Osteoblast (primary cell): ENCODE measurements at places on chromosomes 12 and 14. TPM values are rescaled to one million over a fixed set of nuclear protein-coding genes. Genes with fewer than 3 reads are reported as not detected.

ZFYVE1 gene
- total RNA-seq, result 30.8 and 38.0 TPM in 2 replicates

DNA sequence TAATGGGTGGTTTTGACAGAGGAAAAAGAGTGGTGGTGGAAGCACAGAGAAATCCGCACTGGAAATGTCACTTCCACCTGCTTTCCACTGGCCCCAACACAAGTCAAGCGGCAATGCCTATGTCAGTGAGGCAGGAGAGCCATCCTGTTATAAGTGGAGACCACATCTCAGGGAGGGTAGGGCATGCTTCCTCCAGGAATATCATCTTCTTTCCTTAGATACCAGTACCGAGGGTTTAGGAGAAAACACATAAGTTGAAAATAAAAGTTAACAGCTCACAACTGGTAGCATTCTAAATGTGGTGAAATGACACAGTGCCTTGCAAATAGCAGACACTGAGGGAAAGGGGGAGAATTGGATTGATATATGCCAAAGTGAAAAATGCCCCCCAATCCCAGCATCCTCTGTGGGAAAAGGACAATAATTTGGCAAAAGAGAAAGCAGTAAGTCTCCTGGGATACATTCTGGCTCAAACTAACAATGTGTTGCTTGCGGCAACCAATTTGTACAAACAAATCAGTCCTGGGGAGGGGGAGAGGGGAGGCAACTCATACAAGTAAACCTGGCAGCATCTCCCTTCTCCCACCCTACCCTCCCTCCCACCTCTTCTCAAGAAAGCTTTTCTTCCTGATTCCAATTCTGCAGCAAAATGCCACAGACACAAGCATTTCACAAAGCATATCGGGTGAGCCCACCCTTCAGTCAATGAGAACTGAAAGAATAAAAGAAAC lies 57.1 kb downstream of the STON2 start:
- peak; percentile 52 for DNase-seq

DNA sequence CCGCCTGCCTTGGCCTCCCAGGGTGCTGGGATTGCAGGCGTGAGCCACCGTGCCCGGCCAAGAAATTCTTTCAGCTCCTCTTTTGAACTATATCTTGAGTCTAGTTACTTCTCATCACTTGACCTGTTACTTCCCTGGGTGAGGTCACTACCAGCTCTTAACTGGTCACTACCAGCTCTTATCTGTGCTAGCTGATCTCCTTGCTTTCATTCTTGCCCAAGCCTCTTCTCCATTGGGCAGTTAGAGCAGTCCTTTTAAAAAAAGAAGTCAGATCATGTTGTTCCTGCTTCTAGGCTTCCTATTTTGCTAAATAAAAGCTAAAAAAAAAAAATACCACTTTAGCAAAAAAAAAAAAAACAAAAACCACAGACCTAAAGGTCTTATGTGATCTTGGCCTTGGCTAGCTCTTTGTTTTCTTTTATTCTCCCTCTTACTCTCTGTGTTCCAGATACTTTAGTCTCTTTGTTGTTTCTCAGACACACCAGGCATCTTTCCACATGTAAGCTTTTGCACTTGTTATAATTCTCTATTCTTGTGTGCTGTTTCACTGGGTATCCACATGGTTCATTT lies 63.5 kb downstream of the RAD51B start:
- no peak for DNase-seq

- DNase-seq, result no peak
Measured at GRCh38 chr14:23269193-23269592, 16.7 kb downstream of the HOMEZ start.

DNA sequence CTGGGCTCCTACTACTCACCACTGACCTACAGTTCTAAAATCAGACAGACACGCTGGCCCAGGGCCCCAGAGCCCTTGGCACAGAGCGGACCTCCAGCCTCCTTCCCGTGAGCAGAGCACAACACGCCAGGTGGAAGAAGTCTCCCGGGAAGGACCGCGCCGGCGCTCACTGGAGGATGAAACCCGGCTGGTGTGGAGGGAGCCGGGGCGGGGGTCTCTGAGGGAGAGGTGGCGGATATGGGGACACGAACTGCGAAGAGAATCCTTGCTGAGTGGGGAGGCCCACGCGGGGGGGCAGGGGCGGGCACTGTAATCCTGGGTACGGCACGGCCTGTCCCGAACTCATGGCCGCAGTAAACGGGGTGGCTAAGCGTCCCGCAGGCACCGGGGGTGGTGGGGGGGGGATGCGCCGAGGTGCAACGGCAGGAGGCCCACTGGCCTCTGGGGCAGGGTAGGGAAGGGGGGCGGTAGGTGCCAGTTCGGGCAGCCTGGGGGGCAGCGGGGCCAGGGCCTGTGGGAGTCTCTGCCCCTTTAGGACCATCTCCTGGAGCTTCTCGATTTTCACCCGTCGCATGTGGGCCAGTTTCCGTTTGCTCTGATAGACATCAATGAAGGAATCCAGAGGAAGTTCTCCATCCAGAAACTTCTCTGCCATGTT lies 28.8 kb downstream of the VPS37B start:
- peak; percentile 74 for DNase-seq
